Neuronal stem cell (in vitro differentiated cells): ENCODE measurements at places on chromosomes 7 and 10.

DNA sequence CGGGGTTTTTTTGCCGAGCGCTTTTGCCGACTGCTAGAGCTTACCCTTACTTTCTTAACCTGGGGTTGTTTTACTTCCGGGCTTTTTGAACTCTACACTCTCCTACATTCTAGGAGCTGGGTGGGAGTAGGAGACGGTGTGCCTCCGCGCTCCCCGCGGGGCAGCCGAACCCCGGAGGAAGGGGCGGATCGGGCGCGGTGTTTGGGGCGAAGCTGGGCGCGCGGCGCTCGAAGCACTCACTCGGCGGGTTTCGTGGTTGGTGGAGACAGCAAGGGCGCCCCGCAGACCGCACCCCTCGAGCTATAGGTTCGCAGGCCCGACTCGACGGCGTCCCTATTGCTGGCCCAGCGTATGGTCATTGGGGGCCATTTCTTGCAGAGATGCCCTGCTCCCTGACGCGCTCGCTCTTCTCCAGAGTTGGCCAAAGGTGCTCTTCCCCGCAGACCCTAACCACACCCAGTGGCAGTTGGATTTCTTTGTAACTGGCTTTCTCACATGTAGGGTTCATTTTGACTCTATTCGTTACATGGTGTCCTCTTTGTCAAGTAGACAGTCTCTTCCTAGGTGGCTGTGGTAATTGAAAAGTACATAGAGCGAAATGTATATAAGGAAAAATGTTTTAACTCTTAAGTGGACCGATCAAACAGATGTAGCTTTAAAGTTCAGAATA is 364 bp downstream of the ZNF518A start:
- DNase-seq: no peak

GRCh38 chr7:80619741-80620140 is 18.7 kb upstream of the CD36 start:
- no peak for DNase-seq

GRCh38 chr7:64359543-64359942 is 45.8 kb downstream of the ZNF736 start:
- DNase-seq: no peak

DNA sequence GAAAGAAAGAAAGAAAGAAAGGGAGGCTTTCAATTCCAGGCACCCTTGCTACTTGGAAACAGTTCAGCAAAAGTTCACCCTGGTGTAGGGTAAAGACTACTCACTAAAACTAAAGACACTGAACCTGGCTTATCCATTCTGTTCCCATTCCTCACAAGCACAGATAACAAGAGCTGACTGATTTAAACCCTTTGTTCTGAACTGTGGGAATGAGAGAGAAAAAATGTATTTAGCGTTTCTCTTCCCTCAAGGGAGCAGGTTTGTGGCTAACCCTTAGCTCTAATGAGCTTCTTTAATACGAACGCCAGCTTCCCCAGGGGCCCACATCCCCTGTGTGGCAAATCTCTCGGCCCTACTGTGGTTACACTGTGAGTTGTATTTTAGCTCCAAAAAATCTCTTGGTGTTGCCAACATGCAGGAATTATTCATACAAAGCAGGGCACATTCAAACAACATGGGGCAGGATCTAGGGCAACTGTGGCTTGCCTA is 23.3 kb downstream of the PRTFDC1 start:
- DNase-seq: no peak

DNA sequence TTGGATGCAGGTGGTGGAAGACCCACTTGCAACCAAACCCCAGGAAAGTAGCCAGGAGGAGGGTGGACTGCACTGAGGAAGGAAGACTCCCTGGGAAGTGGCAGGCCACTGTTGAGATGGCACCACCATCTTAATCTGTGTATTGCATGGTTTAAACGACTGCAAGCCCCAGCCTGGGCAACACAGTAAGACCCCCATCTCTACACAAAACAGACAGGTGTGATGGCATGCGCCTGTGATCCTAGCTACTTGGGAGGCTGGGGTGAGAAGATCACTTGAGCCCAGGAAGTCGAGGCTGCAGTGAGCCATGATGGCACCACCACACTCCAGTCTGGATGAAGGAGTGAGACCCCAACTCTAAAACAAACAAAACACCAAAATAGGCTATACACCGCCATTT is 9.7 kb upstream of the BCL7B start:
- DNase-seq: no peak

- DNase-seq: no peak
Measured at GRCh38 chr7:504221-505111, 15.2 kb downstream of the PDGFA start.

DNA sequence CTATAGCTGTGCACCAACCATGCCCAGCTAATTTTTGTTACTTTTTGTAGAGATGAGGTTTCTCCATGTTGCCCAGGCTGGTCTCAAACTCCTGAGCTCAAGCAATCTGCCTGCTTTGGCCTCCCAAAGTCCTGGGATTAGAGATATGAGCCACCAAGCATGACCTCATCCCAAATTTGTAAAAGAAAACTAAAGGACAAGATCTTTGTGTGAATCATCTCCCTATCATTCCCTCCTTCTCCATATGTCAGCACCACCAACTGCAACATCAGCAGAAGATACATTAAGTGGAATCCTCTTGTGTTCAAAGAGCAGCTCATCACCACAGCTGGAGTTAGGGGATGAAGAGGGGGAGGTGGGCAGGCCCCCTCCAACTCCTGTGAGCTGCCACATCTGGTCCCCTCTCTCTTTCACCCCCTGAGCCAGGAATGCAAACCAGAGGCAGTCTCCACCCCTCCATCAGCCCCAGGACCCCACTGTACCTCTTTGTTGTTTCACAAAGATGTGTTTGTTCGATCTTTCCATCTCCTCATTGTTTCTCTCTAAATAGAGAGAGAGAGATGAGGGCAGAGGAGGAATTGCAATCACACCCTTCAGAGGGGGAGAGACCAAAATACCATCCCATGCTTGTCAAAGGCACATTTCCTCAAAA is 47.3 kb upstream of the PIP4K2A start:
- DNase-seq: no peak

- peak; percentile 30 for DNase-seq
Measured at GRCh38 chr7:115910541-115911164, 119.9 kb downstream of the TFEC start.

GRCh38 chr10:42690449-42691360 is 52.3 kb upstream of the ZNF33B start:
- no peak for DNase-seq

- DNase-seq: no peak
Measured at GRCh38 chr10:104339469-104340110, 1.3 kb upstream of the ITPRIP start.

DNA sequence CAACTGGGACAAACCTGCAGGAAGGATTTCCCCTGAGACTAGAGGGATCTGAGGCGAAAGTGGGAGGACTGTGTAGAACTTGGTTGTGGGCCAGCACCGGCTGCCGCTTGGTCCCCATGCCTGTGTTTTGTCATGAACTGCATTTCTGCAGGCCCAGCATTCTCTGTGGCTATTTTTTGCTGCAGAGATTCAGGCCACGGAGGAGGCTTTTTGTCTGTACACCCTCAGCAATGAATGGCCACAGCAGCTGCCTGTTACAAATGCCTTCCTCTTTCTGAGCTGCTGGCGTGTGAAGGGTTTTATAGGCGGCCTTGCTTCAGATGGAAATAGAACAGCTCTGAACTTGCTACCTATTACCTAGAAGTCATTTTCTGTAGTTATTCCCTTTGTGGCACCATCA is 164.4 kb downstream of the SH2D4B start:
- no peak for DNase-seq

DNA sequence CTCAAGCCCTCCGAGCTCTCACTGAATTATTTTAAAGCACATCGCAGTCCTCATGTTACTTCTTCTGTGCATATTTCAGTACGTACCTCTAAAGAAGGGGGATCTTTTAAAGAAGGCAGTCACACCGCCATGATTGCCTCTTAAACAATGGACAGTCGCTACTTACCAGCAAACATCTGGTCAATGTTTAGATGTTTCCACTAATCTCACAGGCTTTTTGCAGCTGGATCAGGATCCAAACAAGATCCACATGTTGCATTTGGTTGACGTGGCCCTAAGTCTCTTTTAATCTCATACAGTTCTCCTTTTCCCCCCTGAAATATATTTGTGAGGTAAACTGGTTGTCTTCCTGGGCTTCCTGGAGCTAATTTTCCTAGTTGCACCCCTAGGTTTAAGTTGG is 50.0 kb downstream of the PRF1 start:
- DNase-seq: no peak

DNA sequence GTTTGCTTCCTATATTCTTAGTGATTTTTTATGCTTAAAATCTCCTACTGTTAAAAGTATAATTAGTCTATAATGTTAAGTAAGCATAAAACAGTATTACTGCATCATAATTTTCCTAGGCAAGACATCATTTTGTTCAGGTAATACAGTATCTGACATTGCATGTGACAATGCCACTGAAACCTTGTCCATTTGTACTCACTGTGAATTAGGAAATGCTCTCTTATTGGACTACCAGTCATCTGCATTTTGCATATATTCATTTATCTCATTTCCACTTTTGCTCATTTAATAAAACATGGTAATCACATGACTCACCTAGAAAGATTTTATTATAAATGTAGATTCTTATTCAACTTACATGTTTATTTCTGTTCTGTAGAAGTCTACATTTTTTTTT is 379.1 kb downstream of the ETV1 start:
- no peak for DNase-seq

DNA sequence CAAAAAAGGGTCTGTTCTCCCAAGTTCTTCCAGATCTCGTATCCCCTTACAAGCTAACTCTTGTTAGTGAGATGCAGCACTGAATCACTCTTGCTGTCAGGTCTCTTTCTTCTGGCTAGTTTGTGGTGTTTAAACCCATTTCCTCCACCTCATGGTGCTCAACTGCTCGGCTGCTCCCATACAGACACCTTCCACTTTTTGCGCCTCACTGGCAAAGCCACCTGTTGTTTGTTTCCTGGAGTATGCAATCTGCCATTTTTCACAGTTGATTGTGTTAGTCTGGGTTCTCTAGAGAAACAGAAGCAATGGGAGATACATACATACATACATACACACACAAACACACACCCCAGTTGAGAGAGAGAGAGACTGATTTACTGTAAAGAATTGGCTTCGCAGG is 124.4 kb upstream of the SP8 start:
- DNase-seq: no peak

DNA sequence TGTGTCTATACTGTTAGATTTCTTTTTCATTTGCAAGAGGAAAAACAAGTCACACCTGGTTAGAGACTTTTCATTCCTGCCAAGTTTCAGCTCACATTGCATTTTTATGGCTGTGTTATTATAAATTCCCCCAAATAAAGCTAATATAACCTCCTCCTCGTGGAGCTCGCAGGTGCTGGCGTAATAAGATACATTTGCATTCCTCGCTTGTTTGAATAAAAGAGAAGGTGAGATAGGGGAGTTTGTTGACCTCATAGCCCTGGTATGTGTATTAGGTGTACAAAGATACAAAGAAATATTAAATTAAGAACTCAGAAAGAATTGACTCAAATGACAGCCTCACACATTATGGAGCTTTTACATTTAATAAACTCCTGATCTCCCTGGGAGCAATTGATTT is 257.7 kb upstream of the SP8 start:
- DNase-seq: no peak

DNA sequence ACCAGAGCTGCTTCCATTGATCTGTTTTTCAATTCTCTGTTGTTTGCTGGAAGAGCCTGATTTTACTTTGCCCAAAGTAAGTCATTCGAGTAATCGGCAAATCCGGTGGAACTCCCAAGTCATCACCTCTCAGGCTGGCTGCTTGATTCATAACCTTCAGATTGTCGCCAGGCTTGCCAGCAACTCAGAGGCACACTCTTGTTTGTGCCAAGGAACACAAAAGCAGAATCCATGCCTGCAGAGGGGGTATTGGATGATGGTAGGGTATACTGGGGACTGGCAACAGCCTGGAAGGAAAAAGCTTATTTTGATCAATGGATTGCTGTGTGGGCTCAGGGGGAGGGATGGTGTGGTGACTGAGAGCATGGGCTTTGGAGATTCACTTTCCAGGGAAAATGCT is 542.4 kb downstream of the SORCS3 start:
- DNase-seq: no peak

DNA sequence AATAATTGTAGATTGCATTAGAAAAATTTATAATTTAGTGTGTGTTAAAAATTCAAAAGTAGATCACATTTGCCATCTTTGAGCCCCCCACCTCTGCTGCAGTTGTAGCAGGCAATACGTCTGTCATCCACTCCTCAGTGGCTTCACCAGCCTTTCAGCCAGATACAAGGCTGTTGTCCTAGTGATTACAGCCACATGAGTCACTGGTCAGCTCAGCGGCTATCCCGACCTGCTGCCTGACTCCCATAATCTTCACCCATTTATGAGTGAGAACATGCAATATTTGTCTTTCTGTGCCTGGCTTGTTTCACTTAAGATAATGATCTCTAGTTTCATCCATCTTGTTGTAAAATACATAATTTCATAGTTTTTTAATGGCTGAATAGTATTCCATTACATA is 9.2 kb downstream of the OR2A5 start:
- DNase-seq: no peak

GRCh38 chr10:115129752-115130151 is 36.6 kb downstream of the ATRNL1 start:
- DNase-seq: peak; percentile 24

- DNase-seq: no peak
Measured at GRCh38 chr7:129886167-129886817, 66.5 kb downstream of the UBE2H start.

DNA sequence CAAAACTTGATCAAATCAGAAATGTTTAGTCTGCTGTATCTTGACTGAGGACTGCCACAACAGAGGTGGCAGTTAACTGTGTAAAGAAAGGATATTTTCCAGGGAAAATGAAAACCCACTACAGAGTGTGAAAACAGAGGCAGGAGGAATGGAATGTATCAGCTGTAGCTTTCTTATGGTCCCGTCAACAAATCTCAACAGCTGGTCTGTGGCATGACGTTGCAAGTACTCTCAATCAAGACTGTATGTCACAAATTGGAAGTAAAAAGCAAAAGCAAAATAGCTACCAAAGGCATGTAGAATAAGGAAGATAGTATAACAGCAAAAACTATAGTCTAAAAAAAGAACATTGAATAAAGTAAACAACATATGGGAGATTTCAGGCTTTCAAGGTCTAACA is 123.5 kb downstream of the KMT2C start:
- DNase-seq: no peak

GRCh38 chr7:30135301-30136116 is 723 bp downstream of the MTURN start:
- DNase-seq: peak; percentile 44

- DNase-seq: no peak
Measured at GRCh38 chr10:1709161-1709560, 28.2 kb downstream of the ADARB2 start.

DNA sequence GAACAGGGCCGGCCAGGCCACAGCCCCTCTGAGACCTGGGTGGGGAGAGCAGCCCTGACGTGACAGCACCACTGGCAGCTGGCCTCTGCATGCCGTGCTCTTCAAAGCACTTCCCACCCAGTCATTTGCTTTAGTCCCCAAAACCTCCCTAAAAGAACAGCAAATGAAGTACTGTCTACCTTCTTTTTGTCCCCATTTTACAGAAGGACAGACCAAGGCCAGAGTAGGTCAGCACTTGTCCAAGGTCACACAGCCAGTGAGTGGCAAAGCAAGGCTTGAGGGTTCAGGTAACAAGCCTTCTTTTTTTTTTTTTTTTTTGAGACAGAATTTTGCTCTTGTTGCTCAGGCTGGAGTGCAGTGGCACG is 15.1 kb downstream of the ATP6V1F start:
- no peak for DNase-seq

GRCh38 chr10:29078919-29079318 is 210.0 kb upstream of the LYZL1 start:
- DNase-seq: no peak
